ENCODE measurements at places on chromosomes 4 and X.

DNA sequence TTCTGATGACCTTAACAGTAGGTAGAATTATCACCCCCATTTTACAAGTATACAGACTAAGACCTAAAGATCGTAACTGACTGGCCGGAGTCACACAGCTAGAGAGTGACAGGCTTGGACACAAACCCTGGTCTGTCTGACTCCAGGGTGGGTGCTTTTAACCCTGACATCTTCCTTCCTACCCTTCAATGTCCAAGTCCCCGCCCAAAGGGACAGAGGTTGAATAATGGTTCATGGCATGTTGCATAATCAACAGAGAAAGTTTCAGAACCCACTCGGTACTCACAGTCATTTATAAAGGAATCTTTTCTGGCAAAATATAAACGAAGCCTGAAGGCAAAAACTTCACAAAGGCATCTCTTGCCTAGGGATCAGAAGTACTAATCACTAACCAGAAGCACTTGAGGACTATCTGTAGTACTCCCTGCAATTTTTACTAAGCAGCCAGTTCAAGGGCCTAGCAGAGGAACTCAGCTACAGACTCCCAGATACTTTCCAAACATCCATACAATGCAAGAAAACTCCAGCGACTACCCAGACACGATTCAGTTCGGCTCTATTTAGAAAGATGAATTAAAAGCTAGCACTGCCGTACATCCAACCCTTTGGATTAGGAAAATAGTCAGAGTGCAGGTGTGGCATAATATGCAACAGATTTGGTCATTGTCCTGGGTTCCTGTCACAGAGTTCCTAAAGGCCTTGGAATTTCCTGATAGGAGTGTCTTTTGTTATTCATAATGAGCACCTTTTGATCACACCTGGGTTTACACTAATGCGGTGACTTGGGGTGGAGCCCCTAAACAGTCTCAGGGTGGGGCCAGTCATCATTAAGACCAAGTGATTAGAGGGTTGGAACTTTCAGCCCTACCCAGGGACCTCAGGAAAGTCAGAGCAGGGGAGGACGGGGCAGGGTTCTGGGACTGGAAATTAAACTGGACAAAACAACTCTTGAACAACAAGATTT, 44.0 kb downstream of the RELL1 start:
- no peak for DNase-seq

DNA sequence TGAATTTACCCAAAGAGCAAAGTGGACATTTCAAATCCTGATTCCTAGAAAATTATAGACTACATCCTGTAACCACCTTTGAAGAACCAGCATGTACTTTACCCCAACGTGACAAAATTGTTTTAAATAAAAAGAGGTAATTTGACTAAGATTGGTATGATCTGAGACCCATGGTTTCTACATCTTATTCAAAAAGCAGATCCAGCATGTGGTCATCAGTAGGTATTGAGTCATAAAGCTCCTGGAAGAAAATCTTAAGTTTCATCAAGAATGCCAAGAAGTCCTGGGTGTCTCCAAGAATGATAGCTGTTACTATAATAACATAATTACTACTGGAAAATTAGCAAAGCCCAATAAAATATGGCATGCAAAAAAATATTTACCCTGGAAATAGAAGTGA, 61.8 kb downstream of the NFKB1 start:
- DNase-seq, result no peak

- DNase-seq, result no peak
Measured at GRCh38 chrX:19659929-19660328, 144.6 kb upstream of the MAP3K15 start.

DNA sequence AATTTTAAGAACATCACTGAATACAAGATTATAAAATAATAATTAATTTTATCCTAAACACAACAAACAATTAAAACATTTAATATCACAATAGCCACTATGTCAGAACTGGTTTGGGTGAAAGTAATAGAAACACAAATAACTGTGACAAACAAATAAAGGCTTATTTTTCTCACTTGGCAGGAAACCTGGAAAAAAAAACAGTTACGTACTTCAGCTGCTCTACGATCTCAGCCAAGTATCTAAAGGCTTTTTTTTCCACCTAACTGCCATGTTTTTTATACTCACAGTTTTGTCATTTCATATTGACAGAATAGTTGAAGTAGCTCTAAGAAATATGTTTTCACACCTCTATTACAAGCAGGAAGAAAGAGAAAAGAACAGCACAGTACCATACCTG, 284.8 kb upstream of the INTU start:
- no peak for DNase-seq

DNA sequence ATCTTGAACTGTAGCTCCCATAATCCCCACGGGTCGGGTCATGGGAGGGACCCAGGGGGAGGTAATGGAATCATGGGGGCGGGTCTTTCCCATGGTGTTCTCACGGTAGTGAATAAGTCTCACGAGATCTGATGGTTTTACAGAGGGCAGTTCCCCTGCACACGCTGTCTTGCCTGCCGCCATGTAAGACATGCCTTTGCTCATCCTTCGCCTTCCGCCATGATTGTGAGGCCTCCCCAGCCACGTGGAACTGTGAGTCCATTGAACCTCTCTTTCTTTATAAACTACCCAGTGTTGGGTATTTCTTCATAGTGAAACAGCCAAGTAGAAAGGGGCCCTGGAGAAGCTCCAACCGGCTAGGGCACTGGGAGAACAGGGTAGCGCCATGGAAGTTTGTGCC, 12.3 kb downstream of the CTAG1A start:
- DNase-seq, result no peak

DNA sequence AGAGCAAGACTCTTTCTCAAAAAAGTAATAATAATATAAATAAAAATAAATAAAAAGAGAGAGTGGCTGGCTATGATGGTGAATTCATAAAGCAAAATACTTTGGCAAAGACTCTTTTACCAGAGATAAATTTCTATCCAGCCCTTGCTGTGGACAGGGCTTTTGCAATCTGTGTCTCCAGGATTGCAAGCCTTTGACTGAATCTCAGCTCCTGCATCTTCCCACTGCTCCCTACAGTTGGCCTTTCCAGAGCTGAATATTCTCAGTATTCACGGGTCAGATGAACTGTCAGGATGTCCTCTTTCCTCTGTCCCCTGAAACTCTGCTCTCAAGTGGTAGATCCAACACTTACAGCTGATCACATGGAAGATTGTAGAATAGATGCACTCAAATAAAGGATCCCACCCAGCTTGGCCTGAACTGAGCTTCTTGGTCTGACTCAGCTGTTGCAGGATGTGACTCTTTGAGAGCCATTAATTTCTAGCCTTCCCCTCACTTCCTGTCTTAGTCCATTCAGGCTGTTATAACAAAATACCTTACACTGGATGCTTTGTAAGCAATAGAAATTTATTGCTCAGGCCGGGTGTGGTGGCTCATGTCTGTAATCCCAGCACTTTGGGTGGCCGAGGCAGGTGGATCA, 123.4 kb upstream of the GUCY1A1 start:
- no peak for DNase-seq

Data from NCI-H1417 treated with DMSO at 0.1 percent for 48 hours (cell line).